Thymus (tissue), 14 donors: ENCODE measurements at places on chromosomes 1 and 21. TPM values are rescaled to one million over a fixed set of nuclear protein-coding genes. Genes with fewer than 3 reads are reported as not detected.

DNA sequence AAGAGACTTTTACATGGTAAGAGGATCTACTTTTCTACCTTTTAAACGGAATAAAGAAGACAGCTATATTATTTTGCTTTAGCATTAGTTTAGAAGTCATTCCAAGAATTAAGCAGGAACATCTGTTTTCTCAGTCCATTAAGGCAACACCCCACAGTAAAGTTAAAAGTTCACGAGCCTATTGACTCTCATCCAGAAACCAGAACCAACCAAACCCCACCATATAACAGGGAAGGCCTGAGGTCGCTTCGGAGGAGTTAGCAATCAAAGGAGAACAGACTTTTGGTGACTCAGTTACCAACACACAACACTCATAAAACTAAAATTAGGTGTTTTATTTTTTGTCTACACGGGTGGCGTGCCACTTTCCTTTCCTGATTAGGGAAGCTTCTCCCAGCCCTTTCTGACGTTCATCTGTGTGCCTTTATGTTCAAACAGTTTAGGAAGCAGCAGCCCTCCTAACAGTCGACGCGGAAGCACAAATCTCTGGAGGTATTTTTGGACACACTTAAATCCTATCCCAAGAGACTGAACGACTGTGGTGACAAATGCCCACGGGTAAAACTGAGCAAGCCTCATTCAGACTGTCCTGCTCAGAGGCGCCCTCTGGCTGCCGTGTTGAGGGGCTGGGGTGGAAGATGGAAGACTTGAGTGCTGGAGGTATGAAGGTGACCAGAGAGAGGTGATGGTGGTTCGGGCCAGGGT is 8.6 kb upstream of the PLA2G2C start:
- no peaks in the 10 kb centered on the region for H3K36me3 ChIP-seq
- H3K27ac ChIP-seq, result no peak overlapping the region
- no peak for DNase-seq
- H3K4me1 ChIP-seq, result no peaks in the 10 kb centered on the region
- H3K4me3 ChIP-seq, result no peak overlapping the region
- no peaks in the 10 kb centered on the region for H3K27me3 ChIP-seq

- H3K27ac ChIP-seq, result no peak overlapping the region
- H3K36me3 ChIP-seq, result no peaks in the 10 kb centered on the region
Observed at GRCh38 chr1:196698993-196699392, 47.1 kb downstream of the CFH start.

- H3K4me3 ChIP-seq, result no peak overlapping the region
- H3K36me3 ChIP-seq, result no peaks in the 10 kb centered on the region
- no peak overlapping the region for H3K27ac ChIP-seq
- no peaks in the 10 kb centered on the region for H3K27me3 ChIP-seq
Observed at GRCh38 chr1:14452551-14452950, 145.9 kb upstream of the KAZN start.

DNA sequence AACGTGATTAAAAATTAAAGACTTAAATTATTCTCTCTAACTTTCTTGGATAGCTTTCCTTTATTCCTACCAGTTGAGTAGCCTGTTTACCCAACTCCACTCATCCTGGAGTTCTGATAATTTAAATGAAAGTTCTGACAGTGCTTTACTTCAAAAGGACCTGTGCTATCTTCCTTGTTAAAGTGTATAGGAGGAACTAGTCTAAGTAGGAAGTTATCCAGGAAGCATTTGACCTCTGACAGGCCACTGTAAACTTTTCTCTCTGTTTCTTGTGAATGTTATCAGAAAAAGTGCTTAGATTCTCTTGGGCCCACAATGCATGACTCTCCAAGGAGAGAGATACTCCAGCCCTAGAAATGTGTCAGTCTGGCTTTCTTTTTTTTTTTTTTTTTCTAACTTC is 9.2 kb downstream of the UAP1 start:
- no peak overlapping the region for H3K4me3 ChIP-seq
- H3K4me1 ChIP-seq, result no peaks in the 10 kb centered on the region
- no peak for DNase-seq
- no peaks in the 10 kb centered on the region for H3K27me3 ChIP-seq

GRCh38 chr1:59046134-59046533 is 250.8 kb upstream of the FGGY start:
- DNase-seq, result no peak
- H3K36me3 ChIP-seq, result no peaks in the 10 kb centered on the region
- no peak overlapping the region for H3K4me3 ChIP-seq

GRCh38 chr1:184296466-184297243 is 90.2 kb upstream of the C1orf21 start:
- no peaks in the 10 kb centered on the region for H3K27me3 ChIP-seq
- H3K27ac ChIP-seq, result no peak overlapping the region
- no peaks in the 10 kb centered on the region for H3K4me1 ChIP-seq

GRCh38 chr1:210342986-210343780 is 14.5 kb downstream of the HHAT start:
- no peaks in the 10 kb centered on the region for H3K4me1 ChIP-seq
- no peaks in the 10 kb centered on the region for H3K36me3 ChIP-seq
- no peaks in the 10 kb centered on the region for H3K27me3 ChIP-seq
- H3K27ac ChIP-seq, result no peak overlapping the region
- no peak for DNase-seq

Gene F3
- total RNA-seq, result 0.61 TPM

Gene GJB3
- total RNA-seq, result 0.66 TPM

Gene BCL2L15
- total RNA-seq, result 0.76 TPM
